ENCODE measurements at places on chromosomes 2 and 18.

DNA sequence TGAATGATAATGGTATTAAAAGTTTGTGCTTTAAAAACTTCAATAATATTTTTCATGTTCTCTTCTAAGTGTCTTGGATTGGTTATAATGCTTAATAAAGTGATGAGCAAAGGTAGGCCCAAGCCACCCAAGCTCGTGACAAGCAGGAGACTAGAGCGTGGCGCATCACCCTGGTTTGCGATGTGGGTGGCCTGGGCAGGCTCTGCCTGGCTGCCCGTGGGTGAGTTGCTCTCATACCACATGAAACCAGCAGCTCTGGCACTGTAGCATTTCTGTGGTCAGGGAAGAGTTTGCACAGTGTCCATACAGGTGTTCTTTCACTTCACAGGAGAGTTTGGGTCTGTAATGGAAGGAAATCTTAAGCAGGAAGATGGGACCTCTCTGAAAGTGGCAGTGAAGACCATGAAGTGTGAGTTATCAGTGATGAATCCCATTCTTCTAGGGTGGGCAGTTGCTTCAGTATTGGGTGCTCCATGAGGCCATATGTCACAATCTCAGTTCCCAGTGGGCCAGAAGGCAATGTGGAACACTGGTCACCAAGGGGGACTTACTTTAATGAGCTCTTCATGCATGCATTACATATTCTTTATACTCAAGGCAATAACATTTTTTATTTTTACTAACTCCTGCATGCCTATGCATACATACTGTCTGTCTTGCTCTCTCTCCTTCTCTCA lies 51.4 kb upstream of the TMEM87B start:
- DNase-seq, result no peak

DNA sequence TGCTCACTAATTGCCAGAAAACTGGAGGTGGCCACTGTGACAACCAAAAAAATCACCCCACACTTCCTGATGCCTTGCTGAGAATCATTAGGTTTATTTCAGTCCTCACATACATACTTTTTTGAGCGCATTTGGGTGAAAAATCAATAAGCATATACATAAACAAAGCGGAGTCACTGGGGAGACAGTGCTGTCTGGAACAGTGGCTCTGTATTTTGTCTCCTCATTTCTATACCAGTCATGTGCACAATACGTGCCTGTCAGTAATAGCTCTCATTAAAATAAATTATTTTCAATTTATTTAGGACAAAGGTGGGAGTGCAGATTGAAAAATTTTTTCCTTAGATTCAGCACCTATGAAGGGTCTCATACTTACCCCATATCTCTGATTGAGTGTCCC lies 48.2 kb downstream of the CXCR4 start:
- no peak for DNase-seq

DNA sequence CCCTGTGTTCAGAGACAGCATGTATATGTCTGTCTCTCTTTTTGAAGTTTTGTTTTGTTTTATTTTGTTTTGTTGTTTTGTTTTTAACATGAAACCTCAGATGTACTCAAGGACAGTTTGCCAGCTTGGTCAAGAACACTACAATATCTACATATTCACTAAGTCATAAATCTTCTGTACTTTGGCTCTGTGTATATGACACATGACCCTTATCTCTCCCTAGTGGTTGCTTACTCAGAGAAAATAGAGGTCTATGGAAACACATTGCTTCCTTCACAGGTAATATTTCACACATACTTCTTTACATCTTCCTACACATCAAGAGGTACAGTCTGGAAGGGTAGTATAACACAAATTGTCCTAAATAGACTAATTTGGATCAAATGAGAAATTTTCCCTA lies 312.6 kb upstream of the VRK2 start:
- no peak for DNase-seq

DNA sequence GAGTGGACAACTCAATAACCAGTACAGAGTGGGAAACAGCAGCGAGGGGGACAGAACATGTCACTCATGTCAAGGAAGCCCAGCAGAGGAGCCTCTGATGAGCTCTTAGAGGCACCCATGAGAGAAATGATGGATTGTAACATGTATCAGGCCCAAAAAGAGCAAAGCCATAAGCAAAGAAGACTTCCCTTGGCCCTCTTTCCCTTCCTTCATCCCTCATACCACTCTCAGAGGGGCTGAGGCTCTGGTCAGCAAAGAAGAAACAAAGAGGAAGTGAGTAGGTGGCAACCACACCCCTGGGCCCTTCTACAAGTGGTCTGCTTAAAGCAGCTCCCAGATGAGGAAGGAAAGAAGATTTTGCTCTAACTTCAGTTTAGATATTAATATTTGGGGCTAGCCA lies 112.8 kb downstream of the CDC42EP3 start:
- no peak for DNase-seq

- DNase-seq, result no peak
Observed at GRCh38 chr2:72276356-72276755, 128.7 kb upstream of the CYP26B1 start.

- no peak for DNase-seq
Observed at GRCh38 chr2:23283653-23284052, 101.3 kb upstream of the KLHL29 start.

GRCh38 chr18:2240311-2240705 lies 331.0 kb downstream of the METTL4 start:
- DNase-seq, result no peak

DNA sequence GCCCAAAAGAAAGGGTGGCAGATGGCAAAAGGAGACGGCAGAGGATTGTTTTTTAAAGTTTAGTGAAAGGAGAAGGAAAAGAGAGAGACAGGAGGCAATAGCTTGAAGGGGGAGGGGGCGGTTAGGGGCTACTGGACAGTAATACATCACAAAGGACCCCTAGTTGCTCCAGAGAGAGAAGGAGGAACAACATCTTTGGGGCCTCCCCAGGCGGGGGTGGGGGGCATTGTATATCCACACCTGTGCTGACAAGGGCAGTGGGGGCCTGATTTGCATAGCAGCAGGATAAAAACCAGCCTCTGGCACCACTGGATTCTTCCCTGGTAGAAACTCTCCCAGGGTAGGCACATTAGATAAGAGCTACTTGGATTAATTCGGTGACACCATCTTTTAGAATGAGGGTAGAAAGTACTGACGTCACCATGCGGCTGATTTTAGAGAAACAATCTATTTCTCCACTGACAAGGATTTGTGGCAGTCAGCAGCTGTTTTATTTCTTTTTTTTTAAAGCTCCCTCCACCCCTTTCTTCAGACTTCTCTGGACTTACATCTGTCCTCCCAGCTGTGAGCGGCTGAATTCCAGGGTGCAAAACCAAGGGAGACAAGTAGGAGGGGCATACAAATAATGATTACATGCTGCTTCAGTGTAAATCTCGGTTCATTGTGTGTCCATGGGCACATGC lies 199.8 kb upstream of the NRP2 start:
- no peak for DNase-seq

DNA sequence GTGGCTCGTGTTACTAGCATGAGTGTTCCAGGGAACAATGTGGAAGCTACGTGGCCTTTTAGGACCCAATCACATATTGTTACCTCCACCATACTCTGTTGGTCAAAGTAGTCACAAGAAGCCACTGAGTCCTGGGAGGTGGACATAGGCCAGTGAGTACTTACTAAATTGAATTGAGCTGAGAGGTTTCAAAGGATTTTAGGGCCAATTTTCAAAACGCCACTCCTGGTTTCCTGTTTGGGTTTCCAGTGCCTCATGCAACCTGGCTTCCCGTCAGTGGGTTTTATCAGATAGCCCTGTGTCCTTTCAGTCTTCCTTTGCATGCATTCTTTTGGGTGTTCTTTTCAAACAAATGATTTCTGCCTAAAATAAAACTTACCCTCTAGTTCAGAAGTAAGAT lies 56.3 kb downstream of the FBLN7 start:
- DNase-seq, result no peak

DNA sequence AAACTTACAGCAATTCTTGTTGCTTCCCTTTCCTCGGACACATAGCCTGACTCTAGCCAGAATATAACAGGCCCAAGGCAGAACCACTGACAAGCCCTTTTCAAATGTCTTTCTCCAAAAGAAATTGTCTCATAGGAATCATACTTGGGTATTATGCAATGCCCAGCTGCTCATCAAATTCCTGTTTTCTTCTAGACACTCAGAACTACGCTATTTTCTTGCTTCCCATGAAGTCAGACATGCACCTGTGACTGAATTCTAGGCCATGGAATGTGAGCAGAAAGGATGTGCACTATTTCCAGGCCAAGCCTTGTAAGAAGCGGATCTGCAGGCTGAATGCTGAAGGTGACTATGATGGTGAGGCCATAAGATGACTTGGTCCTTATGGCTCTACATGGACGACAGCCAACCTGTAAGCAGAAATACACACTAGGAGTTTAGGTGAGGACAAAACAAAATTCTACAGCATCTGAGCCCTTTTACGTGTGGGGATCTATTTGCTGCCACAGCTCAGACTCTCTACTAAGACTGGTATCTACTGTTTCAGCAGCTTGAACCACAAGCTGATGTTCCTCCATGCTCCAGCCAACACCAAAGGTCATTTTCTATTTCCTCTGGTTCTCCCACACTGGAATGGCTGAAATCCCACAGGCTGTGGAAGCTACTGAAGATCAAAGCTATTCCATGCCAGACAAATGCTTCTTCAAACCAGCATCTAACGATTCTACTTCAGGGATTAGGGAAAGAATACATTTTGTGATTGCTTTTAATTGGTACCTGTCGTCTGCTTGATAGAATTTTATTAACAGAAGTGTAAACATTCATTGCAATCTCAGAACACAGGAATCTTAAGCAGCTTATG lies 378.7 kb downstream of the RBM43 start:
- no peak for DNase-seq

GRCh38 chr2:62234755-62235655 lies 39.1 kb downstream of the B3GNT2 start:
- no peak for DNase-seq

GRCh38 chr18:65752625-65753325 lies 2.0 kb downstream of the CDH7 start:
- DNase-seq, result no peak

DNA sequence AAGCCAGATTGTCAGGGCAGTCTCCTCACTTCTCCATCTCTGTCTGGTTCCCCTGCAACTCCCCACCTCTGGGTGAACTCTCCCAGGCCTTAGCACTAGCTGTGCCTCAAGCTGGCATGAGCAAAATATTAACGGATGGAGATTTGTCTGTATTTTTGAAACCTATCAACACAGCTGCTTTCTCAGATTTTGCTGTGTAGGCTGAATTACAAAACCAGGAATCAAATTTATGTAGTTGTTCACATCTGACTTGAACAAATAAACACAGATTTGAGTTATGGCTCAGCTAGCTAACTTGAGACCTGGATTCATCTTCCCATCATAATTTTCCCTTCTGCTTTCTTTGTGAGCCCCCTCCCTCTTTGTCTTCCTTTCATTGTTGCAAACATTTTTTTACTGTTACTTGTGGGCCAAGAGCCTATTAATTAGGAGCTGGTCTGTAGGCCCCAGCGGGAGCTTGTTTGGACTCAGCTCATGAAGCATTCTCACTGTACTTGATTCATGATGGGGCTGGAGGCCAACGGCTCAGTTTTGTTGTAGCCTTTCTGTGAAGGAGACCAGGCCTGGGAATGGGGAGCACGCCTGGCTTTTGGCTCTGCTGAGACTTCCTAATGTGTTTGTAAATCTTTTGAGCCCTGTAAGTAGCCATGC lies 164.1 kb upstream of the GATA6 start:
- no peak for DNase-seq

DNA sequence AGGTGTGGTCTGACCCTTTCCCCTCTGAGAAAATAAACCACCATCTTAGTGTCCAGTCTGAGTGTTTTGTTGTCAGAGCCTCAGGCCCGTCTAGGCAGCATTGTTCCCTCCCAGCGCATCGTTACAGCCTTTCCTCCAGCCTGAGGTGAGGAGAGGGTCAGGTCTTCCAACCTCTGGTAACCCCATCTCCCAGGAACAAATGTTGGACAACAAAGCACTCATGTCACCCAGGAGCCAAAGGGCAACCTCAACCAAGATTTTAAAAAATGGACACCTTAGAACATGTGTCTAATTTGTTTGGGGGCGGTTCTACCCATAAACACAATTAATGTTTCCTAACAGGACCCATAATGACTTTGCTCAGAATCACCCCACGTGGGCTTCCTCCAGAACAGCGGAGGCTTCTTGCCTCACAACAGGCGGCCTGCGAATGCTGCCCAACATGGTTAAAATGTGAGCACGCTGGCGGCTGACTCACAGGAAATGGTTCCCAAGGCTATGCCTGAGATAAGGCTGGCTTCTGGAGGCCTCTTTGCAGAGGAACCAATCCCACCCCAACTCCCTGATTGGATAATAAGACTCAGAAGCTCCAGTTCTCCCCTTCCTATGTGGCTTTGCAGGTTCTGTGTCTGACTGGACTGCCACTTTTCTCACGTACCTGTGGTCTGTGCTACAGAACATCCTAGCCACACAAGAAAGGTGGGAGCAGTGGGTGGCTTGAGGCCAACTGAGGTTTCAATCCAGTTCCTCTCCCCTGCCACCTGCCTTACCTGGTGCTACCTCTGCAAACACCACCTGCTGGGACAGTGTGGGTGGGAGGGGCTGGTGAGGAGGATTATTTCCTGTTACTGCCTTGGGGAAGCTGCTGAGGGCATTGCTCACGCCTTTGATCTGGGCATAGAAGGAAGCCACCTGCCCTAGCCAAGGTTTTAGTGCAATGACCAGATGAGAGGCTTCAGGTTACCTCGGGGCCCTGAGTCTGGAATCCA lies 108.8 kb downstream of the B3GNT2 start:
- peak; percentile 59 for DNase-seq

- DNase-seq, result no peak
Observed at GRCh38 chr2:196381464-196381863, 210.1 kb upstream of the STK17B start.

GRCh38 chr2:196262606-196263005 lies 91.2 kb upstream of the STK17B start:
- no peak for DNase-seq

- DNase-seq, result no peak
Observed at GRCh38 chr2:232447091-232447620, 8.8 kb upstream of the ALPI start.

- DNase-seq, result no peak
Observed at GRCh38 chr18:75405351-75405750, 22.2 kb downstream of the SMIM21 start.

DNA sequence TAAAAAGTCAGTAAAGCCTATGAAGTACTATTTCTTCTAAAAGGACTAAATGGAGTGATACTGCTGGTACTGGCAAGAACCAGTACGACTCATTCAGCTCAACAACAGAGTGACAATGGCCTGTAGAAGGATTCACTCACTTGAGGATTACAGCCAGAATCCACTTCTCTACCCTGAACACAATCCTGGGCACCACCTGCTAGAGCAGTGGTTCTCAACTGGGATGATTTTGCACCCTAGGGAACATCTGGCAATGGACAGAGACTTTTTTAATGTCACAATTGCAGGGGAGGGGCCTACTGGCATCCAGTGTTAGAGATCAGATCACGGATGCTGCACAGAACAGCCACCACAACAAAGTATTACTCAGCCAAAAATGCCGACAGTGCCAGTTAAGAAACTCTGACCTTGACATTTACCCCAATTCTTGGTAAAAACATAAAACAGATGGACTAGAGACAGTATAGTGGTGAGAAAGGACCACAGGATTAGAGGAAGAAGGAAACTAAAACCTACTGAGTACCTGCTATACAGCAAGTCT lies 5.0 kb downstream of the SPIRE1 start:
- DNase-seq, result no peak

Data from stimulated activated CD8-positive, alpha-beta memory T cell treated with anti-CD3 and anti-CD28 coated beads, Interleukin-2, amount 100 ng/mL, for 48 hours (primary cell).